ENCODE measurements at places on chromosomes 7 and 10. TPM values are rescaled to one million over a fixed set of nuclear protein-coding genes. Genes with fewer than 3 reads are reported as not detected.

DNA sequence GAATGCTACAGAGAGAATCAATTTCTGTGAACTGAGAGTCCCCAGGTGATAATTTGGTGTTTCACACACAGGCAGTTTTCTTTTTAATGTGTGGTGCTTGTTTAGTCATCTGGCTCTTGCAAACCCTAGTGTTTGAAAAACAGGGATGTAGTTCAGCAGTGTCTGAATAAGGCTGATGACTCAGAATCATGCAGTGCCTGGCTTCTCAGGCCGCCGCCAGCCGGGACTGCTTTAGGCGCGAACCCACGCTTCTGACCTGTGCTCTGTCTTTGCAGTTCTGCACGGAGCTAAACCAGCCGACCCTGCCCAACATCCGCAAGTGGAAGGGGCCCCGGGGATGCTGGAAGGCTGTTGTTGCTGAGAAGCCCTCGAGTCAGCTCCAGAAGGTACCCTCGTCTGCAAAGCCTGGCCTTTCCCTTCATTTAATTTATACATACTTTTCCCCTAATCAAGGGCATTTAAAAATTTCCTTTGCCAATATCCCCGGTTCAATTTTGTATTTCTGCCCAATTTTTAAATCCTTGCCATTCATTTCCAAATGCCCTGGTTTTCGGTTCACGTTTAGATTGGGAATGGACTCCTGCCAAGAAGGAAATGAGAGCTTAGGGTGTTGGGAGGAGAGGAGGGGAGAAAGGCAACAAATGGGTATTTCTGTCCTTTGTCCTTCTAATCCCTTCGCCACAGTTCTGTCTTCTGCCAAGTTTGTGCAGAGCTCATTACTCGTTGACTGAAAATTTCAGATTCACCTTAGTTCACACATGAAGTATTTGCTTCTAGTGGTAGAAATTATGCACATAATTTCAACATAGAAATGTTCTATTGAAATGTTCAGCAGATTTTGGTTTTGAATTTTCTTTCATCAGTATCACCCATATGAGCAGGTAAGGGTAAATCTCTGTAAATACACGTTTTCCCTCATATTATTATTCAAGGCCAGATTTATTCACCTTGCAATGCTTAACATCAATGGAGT lies 108.5 kb upstream of the ANLN start:
- DNase-seq: peak; percentile 96

DNA sequence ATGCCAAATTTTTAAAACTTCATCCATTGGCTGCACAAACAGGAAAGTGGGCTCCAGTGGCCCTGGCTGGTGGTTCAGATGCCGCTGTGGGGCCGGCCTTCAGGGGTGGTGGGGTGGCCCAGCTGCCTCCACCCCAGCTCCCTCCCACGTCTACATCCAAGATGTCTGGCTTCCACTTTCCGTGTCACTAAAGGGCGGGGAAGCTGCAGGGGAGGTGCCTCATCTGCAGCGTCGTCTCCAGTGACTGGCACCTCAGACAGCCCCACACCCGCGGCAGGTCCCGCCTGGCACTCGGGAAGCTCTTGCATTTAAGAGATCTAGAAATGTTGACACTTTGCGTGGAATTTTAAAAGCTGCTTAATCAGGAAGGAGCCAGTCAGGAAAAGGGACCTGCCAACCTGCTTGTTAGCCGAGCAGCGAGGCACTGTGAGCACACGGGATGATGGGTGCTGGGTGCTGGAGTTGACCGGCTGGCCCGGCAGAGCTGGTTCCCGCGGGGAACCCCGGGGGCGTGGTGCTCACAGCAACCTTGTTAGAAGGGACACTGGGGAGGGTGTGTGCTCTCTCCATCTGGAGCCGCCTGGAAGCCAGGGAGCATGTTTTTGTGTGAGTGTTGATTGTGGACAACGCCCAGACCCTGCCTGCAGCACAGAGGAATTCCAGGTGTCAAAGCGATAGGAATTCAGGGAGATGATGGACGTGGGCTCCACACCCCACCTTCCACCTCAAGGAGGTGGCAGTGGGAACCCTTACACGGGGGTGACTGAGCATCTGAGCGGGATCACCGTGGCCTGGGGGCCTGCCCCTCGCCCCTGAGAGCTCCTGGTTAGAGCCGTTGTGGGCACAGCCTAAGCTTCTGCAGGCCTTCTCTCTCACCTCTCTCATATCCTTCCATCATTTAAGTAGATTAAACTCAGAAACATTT lies 320.5 kb downstream of the PTPRN2 start:
- no peak for DNase-seq

Gene DYNC1I1
- 8.4 TPM for total RNA-seq

Gene EFCAB10
- not detected for total RNA-seq

All from Daoy (cell line).